ENCODE measurements at places on chromosomes 1 and 21.

DNA sequence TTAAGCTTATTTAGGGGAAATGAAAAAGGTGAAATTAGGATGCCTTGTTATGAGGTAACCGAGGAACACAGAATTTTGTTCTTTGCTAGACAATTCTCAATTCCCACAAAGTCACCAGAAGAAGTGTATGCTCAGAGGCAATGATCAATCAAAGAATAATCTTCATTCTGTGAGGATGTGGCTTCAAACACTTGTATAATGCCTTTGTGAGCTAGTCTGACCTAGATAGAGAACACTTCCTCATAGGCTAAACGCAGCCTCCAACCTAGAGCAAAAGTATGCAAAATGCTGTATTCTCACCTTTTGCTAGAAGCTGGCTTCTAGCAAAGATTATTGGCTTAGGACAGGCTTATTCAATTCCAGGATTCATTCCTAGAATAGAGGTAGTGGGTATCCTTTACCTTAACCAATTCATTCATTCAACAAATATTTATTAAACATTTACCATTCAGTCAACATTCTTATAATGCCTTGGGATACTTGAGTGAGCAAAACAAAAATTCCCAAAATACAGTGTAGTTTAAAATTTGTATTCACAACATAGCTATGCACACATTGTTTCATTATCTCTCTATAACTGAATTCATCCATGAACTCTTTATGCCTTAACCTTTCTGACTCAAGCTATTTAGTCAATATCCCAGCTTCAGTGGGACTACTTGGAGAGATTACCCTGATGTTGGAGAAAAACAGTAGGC lies 530.2 kb downstream of the PTPRC start:
- DNase-seq, result no peak

- no peak for DNase-seq
Measured at GRCh38 chr1:94648225-94649007, 106.9 kb upstream of the F3 start.

- no peak for DNase-seq
Measured at GRCh38 chr1:178746345-178746744, 21.3 kb downstream of the RALGPS2 start.

GRCh38 chr1:56439610-56440264 lies 139.6 kb downstream of the PLPP3 start:
- no peak for DNase-seq

GRCh38 chr1:180282401-180283044 lies 52.5 kb downstream of the LHX4 start:
- DNase-seq, result no peak

GRCh38 chr1:5532811-5533210 lies 459.4 kb downstream of the NPHP4 start:
- DNase-seq, result no peak

- no peak for DNase-seq
Measured at GRCh38 chr1:117136749-117137148, 15.2 kb upstream of the TRIM45 start.

DNA sequence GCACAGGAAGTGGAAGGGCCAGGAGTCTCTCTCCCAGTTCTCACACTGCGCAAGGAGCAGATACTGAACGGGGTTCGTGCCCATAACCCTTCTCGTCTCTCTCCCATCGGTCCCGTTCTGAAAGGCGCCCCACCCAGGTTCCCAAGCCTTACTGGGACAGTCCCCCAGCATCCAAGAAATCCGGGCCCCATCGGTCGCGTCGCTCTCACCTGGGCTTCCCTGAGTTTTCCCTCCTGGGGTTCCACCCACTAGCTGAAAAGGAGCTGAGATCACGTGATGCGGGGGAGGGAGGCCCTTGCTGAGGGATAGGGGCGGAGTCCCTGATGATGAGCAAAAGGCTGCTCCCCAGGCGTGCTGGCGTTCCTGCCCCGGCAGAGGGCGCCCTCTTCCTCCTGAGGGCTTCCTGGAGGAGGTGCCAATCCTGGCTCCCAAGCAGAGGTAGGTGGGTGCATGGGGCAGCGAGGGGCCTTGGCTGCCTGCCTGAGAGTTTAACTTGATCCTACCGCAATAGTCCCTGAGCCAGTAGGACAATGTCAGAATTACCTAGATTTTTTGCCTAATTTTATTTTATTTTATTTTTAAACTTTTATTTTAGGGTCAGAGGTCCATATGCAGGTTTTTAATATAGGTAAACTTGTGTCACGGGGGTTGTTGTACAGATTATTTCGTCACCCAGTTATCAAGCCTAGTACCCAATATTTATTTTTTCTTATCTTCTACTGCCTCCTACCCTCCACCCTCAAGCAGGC lies at the start of gene SPOCD1:
Gene SPOCD1, minus strand, starts transcription at position 271 of the 749 bp plus-strand sequence. CDS start 689 bp downstream, outside the sequence.
- peak; percentile 52 for DNase-seq

GRCh38 chr1:93992954-93993353 lies 83.7 kb upstream of the GCLM start:
- DNase-seq, result no peak

DNA sequence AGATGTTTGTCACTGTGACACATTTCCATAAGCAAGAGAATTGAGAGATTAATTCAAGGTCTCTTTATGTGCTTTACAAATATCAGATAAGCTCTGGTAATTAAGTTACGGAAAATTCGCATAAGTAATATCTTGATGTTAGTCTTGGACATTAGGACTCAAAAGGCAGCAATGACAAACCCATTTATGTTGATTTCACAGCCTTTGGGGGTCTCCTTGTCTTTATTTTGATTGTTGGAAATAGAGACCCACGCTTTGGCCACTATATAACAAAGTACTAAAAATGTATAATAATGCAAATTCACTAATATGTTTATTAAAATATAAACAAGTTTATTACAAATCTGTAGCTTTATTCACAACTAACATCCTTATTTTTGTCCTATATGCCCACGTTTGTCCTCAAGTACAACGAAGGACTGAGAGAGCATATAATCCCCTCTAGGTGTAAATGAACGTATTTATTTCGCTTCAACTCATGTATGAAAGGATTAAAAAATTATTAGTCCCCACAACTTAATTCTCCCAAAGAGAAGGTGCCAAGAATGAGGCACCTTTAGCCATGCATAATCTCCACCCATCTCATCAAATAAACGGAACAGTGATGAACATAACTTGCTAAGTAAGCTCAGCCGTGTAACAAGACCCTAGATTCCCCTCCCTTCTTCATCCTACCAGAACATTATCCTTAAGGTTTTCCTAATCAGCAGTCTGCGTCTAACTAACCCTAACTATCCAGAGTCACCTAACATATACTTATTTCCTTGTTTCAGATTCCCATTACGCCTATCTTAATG lies 1.6 kb upstream of the LAMC1 start:
- no peak for DNase-seq

DNA sequence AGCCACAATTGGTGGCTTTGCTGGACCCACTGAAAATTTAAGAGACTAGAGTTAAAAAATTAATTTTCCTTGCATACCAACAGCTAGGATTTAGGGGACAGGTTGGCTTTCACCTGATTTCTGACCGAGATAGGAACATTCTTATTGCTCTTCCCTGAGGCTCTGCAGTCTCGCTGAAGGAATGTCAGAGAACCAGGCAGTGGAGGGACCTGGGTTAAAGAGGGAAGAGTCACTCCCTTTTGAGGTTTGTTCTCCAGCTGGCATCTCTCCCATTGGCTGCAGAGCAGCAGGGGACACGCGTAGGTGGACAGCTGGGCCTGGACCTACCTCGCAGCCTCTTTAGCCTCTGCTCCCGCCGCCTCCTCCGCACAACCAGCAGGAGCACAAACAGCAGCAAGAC lies 207.5 kb downstream of the PCP4 start:
- DNase-seq, result no peak

GRCh38 chr1:162028726-162029125 lies 5.1 kb upstream of the OLFML2B start:
- DNase-seq, result no peak

DNA sequence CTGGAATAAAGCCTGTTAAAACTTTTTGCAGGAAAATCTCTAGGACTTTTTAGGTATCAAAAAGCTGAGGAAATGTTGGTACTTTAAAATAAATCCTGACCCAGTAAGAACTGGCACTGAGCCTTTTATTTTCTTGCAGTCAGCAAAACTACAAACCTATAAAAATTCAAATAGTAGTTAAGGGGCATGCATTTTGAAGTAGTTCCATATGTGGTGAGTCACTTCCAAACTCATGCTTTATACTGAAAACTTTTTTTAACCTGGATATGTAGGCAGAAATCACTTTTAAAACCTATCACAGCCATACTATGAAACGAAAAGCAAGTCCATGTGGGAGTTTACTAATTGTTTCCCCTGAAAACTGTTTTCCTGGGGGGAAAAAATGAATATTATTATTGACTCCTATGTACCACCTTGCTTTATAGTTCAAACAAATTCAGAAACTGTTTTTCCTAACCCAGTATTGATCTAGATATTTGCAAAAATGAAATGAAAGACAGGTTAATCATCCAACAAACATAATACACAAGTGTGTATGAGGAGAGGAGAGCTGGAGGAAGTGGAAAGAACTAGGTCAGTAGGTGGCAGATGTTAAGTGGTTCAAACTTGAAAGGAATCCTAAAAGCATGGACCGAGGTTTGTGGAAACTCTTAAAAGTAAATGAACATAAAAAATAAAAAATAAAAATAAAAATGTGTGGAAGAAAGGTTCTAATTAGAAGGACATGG lies 30.5 kb downstream of the NRIP1 start:
- DNase-seq, result no peak

DNA sequence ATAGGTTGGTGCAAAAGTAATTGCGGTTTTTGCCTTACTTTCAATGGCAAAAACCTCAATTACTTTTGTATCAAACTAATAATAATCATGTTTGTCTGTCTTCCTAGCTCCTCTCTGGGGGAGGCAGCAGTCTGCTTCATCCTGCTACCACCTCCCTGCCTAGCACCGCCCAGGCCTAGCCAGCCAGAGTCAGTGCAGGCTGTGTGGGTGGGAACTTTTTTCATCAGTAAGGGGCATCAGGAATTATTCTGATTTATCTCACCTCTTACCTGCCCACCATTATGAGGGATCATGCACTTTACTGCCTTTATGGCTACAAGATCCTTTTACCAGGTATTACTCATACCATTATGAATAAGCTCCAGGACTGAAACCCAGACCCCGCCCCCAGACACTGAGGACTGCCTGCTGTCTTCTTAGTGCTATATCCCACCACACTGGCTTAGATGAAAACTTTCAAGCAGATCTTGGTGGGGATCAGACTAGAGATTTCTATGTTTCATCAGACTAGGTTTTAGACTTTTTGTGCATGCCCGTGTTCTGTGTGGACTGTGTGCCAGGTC lies 116.4 kb downstream of the PBX1 start:
- no peak for DNase-seq

GRCh38 chr1:208108213-208108608 lies 136.0 kb downstream of the PLXNA2 start:
- no peak for DNase-seq

GRCh38 chr1:98842241-98842640 lies 162.4 kb downstream of the PLPPR5 start:
- DNase-seq, result no peak

DNA sequence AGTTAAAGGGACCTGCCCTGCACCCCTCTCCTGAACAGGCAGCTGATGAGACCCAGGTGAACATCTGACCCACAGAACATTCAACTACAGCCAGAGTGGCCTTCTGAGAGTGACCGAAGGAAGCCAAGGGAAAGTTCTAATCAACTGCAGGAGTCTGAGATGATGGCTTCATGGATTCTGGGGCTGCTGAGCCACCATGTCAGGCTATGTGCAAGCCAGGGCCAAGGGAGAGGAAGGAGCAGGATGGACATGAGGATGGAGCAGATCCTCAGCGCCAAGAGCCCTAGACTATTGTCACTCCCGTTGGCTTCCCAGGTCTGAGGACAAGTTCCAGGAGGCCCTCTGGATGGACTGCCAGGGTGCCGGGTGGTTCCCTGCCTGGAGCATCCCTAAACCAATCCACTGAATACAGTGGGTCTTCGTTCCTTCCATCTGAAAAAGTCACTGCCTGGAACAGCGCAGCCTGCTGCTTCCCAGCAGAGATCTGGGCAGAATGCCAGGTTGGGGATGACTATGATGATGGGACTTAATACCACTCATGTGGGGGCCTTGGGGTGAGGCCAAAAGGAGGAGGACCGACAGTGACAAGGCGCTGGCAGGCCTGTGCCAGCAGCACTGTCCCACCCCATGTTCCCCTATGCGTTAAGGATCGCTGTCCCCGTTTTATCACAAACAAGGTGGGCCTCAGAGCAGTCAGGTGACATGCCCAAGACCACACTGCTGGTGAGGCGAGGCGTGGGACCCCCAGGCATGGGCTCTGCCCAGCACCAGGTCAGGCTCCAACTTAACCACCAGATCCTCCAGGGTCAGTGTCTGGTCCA lies 19.8 kb downstream of the SPOCD1 start:
- DNase-seq, result no peak

- no peak for DNase-seq
Measured at GRCh38 chr1:55969322-55969721, 610.0 kb downstream of the PLPP3 start.

DNA sequence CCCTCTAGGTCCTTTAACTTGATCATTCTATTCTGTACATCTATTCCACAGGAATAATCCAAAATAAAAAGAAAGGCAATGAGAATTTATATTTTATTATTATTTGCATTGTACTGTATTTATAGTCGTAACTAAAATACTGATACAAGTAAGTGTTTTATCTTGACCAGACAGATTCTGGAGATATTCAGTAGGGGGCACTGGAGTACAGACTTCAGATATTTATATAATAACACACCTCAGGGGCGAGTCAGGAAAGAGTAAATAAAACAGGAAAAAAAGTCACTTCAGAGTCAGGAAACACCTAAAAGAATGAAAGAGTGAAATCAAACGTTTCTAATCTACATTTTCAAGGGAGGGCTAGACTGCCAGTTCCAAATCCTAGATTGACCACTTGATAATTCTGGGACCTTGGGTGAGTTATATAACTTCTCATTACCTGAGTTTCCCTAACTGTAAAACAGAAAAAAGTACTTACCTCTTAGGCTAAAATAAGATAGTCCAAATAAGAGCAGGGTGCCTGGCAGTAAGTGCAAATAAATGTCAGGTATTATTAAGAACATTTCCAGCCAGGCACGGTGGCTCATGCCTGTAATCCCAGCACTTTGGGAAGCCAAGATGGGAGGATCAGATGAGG lies 31.1 kb upstream of the MTF1 start:
- peak; percentile 54 for DNase-seq

DNA sequence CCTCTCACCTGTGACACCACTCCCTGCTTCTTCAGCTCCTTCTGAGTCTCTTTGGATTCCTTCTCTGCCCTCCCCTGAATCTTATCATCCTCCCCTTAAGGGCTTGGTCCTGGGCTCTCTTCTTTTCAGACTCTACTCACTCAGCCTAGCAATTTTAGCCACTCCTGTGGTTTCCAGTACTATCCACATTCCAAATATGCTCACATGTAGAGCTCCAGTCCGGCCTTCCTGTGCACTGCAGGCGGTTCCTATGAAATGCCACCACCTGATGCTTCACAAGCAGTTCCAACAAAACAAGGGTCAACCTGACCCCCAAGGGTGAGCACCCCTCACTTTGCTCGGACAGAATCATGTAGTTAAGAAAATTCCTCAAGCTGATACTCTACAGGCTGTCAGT lies 35.9 kb downstream of the MAB21L3 start:
- no peak for DNase-seq

Measured in NCI-H526 treated with DMSO at 0.1 percent for 48 hours (cell line).